ENCODE measurements at places on chromosomes 7 and 10.

- no peak for DNase-seq
These were observed 68.8 kb upstream of the RSU1 start for GRCh38 chr10:16886031-16886430.

DNA sequence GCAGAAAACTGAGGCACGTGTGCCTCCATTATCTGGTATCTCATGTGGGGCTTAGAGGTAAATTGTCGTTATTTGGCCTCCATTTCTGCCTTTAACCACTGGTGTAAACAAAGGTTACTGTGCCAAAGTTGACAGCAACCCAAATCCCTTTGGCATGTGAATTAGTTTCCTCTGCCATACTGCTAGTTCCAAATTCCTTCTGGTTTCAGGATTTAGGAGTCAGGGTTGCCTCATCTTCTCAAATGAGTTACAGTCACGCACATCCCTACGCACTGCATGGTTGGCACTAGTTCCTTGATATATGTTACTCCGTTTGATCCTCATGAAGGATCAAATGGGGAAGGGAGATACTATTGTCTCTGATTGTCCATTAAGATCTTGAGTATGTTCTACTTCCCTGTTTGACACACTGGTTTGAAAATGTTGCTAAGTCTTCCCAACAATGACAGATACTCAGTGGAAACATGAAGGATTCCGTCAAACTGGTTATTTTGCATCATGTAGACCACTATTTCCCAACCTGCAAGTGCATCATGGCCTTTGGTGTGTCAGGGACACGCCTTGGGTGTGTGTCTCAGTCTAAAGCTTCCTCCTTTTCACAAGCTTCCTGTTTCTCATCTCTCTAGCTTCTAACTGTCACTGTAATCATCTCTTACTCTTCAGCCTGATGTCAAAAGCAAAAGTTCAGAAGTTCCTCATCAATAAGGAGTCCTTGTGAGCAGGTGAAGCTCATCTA, at the start of gene LIPN:
Gene LIPN, plus strand, starts transcription at position 655 of the 736 bp plus-strand sequence. CDS start 1,386 bp downstream, outside the sequence.
- peak; percentile 39 for DNase-seq

GRCh38 chr10:4361581-4361980, 464.4 kb upstream of the AKR1E2 start:
- DNase-seq: no peak

DNA sequence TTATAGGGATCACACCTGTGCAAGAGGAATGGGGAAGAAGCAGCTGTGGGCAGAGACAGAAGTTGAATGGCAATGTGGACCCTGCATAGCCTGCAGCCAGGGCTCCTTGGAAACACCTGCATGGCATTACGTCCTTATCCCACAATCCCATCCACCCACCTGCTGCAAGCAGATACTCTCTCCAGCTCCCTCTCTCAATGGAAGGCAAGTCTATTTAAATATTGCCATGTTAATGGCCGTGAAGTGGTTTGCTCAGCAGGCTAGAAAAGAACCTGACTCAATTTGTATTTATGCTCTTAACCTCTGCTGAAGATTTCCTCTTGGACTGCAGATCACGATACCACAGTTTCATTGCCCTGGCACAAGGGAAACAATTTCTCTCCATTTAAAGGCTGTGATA, 417.0 kb downstream of the TYW1 start:
- no peak for DNase-seq

DNA sequence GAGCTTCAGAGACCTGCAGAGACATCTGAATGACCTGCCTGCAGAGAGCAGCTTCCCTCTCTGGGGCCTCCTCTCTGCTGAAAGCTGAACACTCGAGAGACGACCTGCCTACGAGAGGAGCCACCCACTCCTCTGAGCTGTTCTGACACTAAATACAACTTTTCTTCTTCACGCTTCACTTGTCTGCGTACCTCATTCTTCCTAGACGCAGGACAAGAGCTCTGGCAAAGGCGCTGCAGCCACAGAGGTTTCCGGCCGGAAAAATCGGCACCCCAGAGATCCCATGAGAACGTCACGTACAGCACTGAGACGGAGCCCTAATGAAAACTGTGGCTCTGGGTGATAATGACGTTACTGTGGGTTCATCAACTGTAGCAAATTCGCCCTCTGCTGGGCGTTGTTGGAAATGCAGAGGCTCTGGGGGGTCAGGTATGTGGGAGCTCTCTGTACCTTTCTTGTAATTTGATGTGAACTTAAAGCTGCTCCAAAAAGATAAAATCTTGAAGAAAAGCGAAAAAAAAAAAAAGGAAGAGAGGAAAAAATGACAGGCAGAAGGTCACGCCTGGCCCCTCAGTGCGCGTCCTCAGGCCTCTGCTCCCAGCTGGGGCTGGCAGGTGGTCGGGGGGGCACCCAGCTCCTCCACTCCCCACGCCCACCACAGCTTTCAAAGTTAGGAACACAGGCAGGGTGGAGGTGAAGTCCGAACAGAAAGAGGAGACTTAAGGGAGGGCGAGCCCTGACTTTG, 120.7 kb downstream of the DYNC2I1 start:
- DNase-seq: peak; percentile 89

GRCh38 chr7:78712111-78712510, 741.4 kb downstream of the MAGI2 start:
- DNase-seq: no peak

DNA sequence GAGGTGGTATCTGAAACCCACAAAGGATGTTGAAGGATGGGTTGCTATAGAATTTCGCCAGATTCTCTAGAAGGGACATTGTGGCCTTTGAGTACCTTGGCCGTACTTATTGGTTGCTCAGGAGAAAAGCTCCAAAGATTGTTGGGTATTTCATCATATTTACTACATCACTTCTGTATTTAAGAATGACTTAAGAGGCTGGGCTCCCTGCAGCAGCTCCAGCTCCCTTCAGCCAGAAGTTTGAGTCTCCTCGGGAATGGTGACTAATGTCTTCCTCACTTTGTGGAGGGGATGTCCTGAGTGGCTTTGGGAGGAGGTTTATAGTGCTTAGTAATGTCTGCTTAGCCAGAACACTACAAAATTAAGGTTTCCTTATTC, 18.1 kb downstream of the MINDY4 start:
- no peak for DNase-seq

DNA sequence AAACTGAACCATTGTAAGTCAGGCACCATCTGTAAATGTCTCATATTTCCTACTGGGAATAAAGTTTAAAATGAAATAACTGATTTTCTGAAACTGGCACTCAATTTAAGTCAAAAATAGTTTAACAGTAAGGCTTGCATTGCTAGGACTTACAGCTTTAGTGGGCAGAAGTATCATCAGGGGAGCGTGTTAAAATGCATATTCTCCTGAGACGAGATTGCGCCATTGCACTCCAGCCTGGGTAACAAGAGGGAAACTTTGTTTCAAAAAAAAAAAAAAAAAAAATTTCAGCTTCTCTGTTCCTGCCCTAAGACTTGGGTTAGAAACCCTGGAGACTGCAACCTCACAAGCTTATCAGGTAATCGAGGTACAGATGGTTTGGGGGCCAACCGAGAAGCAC, 65.4 kb downstream of the UBE3C start:
- no peak for DNase-seq

GRCh38 chr7:86953219-86953618, 106.2 kb downstream of the ELAPOR2 start:
- no peak for DNase-seq

GRCh38 chr7:124930173-124930623, 573 bp upstream of the POT1 start:
- DNase-seq: no peak

DNA sequence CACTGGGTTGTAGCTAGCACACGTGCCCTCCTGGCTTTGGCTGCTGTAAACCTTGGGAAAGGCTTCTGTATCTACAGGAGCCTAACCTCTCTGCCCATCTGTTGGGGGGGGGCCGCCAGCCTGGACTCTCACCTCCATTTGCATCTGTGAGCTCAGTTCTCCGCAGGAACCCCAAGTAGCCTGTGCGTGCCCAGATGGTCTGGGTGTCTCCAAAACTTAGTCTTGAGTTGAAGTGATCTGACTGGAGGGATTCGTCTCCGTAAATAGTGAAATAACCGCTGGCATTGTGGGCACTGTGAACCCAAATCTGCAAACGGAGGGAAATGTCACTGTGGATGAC, 147.9 kb downstream of the ZMYND11 start:
- DNase-seq: no peak

DNA sequence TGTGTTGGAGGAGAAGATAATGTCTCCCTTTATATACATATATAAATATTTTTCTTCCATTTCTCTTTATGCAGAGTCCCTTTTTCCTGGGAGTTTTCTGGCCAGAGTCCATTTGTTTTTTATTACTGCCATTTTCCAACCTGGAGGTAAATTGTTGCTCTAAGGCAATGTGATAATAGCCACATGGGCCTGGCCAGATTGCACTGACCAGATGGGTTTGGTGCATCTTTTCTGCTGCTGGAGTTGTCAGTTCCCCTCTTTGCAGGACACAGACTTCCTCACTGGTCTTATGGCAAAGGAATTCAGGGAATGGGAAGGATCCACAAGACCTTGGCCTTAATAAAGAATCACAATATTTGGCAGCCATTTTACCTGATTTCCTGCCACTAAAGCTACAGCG, 254.9 kb downstream of the SORCS3 start:
- no peak for DNase-seq

DNA sequence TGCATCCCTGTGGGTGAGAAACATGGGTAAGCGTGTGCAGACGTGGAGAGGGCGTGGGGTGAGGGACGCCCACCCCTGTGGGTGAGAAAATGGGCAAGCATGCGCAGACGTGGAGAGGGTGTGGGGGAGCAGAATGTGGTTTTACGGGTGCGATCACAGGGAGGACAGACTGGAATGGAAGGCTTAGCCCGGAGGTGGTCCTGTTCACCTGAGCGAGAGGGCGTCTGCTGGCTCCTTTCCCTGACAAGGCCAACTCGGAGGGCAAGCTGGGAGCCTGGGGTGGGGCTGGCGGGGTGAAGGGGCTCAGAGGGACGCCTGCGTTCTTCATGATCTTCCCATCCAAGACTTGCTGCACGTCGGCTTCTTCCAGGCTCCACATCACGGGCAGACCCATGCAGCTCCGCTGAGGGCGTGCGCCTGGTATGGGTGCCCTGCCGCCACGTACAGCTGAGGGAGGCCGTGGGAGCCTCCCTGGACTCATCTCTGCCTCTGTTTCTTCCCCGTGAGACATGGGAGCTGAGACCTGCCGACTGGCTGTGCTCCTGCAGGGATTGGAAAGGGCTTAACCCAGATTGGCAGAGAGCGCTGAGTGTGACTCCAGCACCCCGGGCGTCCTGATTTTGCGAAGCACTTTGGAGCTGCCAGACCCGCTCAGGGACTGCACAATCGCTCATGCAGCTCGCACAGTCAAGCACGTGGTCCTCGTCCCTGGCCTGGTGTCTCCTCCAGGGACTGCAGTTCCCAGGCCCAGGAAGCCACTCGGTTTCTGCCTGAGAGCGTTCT, 74.3 kb upstream of the SHH start:
- DNase-seq: no peak

- DNase-seq: no peak
These were observed 91.3 kb downstream of the SCRN1 start for GRCh38 chr7:29898301-29898700.

DNA sequence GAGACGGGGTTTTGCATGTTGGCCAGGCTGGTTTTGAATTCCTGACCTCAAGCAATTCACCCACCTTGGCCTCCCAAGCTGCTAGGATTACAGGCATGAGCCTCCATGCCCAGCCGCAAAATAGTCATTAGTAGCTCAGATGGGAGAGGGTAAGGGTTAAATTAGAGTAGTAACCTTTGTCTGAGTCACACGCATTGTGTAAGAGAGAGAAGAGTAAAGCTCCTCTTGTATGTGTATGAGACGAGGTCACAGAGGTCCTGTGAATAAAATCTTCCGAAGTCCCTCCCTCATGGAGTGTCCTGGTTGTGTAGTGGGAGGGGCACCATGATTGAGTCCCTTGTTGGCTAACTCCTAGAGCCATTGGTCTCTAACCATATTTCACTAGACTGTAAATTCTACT, 85.2 kb upstream of the CDC14C start:
- DNase-seq: no peak

- DNase-seq: no peak
These were observed 253.6 kb downstream of the CCSER2 start for GRCh38 chr10:84581976-84582375.

DNA sequence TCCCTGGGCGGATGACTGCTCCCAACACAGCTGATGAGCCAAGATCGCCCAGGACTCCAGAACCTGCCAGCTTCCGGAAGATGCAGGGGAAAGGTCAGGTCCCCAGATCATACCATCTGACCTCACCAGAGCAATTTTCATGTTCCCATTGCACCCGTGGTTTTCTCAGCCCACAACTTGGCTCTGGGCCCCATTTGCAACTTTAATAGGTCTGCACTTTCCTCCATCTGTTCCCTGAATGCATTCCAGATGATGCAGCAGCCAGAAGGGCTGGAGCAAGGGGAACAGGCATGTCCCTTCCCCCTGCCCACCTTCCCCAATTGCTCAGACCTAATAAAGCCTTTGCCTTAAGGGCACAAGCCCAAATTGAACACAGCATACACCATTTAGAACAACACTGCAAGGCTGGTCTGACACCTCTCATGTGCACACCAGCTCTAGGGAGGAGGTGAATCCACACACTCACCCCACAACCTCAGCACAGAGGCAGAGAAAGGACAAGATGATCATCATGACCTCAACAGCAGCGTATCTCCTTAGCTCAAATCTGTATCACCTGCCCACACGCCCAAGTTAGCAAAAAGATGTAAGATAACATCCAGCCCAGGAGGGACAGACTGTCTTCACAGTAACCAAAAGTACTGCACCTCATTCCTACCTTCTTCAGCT, 87.5 kb downstream of the PLXNA4 start:
- DNase-seq: no peak

- DNase-seq: no peak
These were observed 271.7 kb downstream of the PTPRN2 start for GRCh38 chr7:158315881-158316280.

DNA sequence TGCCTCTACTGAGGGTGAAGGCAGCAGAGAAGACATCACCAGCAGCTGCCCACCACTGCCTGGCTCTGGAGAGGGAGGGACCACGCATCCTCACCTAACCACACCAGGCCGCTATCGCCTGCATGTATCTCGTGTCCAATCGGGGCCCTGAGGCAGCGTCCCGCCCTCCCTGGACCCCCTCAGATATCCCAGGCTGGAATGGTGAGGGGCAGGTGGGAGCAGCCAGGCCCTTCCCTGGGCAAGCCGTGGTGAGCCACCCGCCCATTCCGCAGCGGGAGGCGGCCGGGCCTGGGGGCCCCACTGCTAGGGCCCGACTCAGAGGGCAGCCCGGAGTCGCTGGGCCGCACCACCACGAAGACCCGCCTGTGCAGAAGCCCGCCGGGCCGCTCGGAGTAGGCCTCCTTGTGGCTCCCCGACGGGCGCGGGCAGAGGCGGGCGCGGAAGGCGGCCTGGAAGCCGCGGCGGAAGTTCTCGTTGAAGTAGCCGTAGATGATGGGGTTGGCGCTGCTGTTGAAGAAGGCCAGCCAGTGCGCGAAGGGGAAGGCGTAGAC, 21.6 kb upstream of the PPA1 start:
- DNase-seq: no peak

DNA sequence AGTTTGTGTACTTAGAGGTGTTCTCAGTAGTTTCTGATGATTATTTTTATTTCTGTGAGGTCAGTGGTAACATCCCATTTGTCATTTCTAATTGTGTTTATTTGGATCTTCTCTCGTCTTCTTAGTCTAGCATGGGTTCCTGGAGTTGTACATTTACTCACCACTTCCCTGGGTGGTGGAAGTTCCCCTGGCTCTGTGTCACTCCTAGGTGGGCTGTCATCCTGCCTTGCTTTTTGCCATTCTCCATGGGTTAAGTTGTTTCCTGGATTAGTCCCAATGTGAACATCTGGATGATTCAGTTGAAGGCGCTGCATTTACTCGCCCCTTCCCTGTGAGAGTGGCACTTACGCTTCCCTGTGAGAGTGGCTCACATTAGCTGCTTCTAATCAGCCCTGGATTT, 48.2 kb downstream of the GSAP start:
- no peak for DNase-seq
